Neural cell (in vitro differentiated cells): ENCODE measurements at places on chromosomes 5 and 9. TPM values are rescaled to one million over a fixed set of nuclear protein-coding genes. Genes with fewer than 3 reads are reported as not detected.

The TMEM174 gene
- not detected in 2 replicates for polyA plus RNA-seq

The C5orf52 gene
- polyA plus RNA-seq = not detected in 2 replicates

The DND1 gene
- polyA plus RNA-seq = 4.2 and 4.4 TPM in 2 replicates

The S100Z gene
- polyA plus RNA-seq = not detected in 2 replicates

The MRPS30 gene
- polyA plus RNA-seq = 52.5 and 55.9 TPM in 2 replicates

The TAS2R1 gene
- polyA plus RNA-seq = 0.41 TPM in 1 of 2 replicates, not detected in the other

The DOK3 gene
- 5.1 and 5.5 TPM in 2 replicates for polyA plus RNA-seq

The F2R gene
- polyA plus RNA-seq = 35.5 and 35.9 TPM in 2 replicates

The PNPLA7 gene
- 0.72 and 0.84 TPM in 2 replicates for polyA plus RNA-seq

The TAL2 gene
- 0.88 TPM in 1 of 2 replicates, not detected in the other for polyA plus RNA-seq

The SLC46A2 gene
- polyA plus RNA-seq = not detected in 2 replicates

The FASTKD3 gene
- polyA plus RNA-seq = 21.6 and 27.8 TPM in 2 replicates

The PRPF4 gene
- polyA plus RNA-seq = 24.3 and 27.4 TPM in 2 replicates

The PDGFRB gene
- polyA plus RNA-seq = not detected in 2 replicates

The IFNB1 gene
- not detected in 2 replicates for polyA plus RNA-seq

The LHX3 gene
- polyA plus RNA-seq = not detected in 2 replicates

The ACOT12 gene
- 1.2 and 3.0 TPM in 2 replicates for polyA plus RNA-seq

The KCNN2 gene
- polyA plus RNA-seq = 1.0 and 1.6 TPM in 2 replicates

The ASTN2 gene
- 6.8 and 7.3 TPM in 2 replicates for polyA plus RNA-seq

The FOXE1 gene
- polyA plus RNA-seq = 0.14 TPM in 1 of 2 replicates, not detected in the other

The TLR4 gene
- polyA plus RNA-seq = 0.07 and 0.74 TPM in 2 replicates

The ADCY2 gene
- 1.9 and 10.7 TPM in 2 replicates for polyA plus RNA-seq

The OBP2B gene
- not detected in 2 replicates for polyA plus RNA-seq

The IRX4 gene
- not detected in 2 replicates for polyA plus RNA-seq

The NPM1 gene
- 988 and 1,141 TPM in 2 replicates for polyA plus RNA-seq

The SHOC1 gene
- polyA plus RNA-seq = not detected in 2 replicates

The LCP2 gene
- not detected in 2 replicates for polyA plus RNA-seq

The NR4A3 gene
- 2.7 and 3.3 TPM in 2 replicates for polyA plus RNA-seq

The PCSK1 gene
- 21.7 and 27.2 TPM in 2 replicates for polyA plus RNA-seq
